Esophagus squamous epithelium (tissue), 5 donors: ENCODE measurements at places on chromosomes 3 and 15.

DNA sequence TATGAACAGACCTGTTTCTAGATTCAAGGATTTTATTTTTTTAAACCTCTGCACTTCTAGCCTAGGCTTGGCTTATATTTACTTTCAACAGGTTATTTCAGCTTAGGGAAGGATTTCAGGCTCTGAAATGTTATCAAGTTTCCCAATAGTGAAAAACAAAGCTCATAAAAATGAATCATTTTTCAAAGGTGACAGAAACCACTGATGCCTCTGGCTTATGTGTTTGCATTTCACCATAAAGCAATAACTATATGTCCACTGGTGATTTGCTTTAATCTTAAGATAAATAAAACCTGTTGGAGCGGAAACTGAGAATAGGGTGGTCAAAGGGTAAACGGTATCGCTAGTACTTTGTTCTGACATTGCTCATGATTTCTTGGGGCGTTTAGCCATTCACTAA lies 141.2 kb upstream of the LRIG1 start:
- DNase-seq, result no peak

- no peak for DNase-seq
Measured at GRCh38 chr3:194177141-194177540, 41.2 kb downstream of the HES1 start.

DNA sequence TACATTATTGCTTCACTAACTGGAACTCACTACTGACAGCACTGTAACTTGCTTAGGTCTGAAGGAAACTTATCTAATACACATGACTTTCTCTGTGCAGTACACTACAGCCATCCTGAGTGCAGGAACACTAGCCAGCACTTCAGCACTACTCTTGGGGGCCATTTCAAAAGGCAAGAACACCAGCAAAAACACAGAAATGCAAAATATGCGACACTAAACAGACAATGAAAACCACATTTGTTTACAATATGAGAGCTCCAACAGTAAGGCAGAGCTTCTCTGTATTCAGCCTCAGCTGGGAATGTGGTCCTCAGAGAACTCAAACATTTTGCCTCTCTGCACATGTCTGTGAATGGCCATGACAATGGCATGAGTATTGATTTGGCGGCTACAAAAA lies 109.6 kb downstream of the ARRDC4 start:
- no peak for DNase-seq

DNA sequence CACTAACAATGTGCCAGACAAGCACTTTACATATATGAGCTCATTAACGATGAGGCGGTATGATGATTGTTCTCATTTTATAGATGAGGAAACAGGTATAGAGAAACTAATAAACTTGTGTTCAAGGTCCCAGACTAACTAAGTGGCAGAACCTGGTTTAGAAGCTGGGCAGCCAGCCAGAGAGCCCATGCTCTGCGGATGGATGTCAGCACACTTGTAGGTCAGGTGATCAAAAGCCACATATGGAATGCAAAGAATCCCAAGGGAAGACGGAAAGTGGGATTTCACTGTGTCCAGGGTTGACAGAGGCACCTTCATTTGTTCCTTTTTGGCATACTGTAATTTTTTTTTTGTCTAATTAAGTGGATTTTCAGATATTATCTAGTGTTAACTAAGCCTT lies 103.7 kb downstream of the EFL1 start:
- no peak for DNase-seq

- DNase-seq, result no peak
Measured at GRCh38 chr15:99632521-99632920, 66.7 kb downstream of the MEF2A start.

DNA sequence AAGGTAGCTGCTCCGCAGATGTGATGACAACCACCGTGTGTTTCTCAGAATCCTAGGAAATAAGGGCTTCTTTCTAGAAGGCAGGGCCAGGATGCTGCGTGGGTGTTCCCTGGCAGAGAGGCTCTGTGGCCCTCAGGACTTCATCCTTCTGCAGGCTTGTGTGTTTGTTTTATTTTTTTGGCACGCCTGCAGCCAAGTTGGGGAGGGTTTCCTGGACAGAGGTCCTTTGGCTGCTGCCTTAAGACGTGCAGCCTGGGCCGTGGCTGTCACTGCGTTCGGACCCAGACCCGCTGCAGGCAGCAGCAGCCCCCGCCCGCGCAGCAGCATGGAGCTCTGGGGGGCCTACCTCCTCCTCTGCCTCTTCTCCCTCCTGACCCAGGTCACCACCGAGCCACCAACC lies at the start of gene CLEC3B:
Gene CLEC3B, plus strand, starts transcription at position 266 of the 400 bp plus-strand sequence. Its CDS starts 60 bp downstream, at position 326.
- DNase-seq, result no peak

GRCh38 chr15:51129535-51130188 lies 35.0 kb upstream of the TNFAIP8L3 start:
- no peak for DNase-seq

DNA sequence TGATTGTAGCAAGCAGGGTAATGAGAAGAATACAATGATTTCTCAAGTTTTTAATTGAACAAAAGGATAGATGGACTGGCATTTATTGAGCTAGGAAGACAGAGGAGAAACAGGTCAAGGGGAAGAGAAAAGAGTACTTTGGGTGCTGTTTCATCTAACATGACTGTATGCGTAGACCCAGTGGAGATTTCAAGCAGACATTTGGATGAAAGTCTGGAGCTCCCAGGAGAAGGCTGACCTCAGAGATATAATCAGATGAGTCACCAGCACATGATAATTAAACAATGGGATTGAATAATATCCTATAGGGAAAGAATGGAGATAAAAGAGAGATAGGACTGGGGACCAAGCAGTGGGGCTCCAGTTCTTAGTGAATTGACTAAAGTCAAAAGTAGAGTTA lies 194.9 kb downstream of the ARRDC4 start:
- DNase-seq, result no peak

DNA sequence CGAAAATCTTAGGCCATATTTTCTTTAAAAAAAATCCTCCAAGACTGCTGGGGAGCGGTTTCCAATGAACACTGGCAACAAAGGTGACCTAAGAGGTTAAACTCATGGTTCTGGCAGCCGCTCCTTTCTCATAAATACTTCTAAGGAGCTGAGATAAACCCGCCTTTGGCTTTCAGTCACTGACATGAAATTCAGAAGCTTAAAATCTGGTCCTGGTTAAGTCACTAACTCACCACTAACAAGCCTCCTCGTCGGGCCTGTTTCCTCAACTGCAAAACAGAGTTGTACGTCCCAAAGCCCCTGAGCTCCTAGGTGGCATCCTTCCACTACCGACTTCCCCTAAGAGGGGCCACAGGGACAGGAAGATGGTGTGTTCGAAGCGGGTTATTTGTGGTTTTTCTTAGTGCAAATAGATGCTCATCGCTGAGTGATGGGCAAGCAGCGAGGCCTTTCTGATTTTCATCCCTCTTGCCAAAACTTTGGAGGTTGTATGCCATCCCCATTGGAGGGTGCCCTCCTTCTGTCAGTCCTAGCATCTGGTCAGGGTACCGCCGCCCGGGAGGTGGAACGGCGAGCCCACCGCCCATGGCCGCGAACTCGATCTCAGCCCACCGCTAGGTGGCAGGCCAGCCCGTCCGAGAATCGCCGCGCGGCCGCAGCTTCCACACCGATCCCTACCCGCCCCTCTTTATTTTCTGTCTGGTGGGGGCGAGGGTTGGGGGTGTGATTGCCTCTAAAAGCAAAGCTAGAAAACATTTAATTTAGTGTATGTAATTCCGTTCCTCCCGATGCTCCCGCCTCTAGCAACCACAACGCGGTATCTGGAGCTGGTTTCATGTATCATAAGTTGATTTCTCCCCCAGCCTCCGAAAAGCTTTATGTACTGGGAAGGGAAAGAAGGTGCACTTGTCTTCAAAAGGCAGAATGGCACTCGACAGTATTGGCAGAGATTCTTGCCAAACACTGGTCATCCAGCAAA lies 4.6 kb downstream of the BCL6 start:
- no peak for DNase-seq

DNA sequence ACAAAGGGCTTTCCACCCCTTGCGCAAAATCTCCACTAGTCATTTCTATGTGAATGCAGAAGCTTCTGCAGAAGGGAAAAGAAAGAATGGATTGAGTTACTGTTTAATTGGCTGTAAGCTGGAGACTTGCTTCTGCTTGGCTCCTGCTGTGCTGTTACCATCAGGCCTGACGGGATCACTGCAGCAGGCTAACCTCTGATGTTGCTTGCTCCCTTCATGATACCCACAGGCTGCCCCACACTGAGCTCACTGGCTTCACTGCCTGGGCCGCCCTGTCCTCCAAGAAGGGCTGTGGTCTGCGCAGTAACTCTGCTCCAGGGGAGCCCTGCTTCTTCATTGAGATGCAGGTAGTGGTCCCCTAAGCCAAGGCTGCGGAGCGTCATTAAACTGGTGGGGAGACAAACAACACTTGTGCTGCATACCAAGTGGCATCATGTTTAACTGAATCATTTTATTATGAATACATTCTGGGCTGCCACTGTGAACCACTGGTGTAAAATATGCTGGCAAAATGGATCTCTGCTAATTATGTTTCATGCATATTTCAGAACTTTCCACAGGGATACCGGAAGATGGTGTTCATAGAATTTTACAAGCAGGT lies 78.6 kb downstream of the WDR49 start:
- no peak for DNase-seq

DNA sequence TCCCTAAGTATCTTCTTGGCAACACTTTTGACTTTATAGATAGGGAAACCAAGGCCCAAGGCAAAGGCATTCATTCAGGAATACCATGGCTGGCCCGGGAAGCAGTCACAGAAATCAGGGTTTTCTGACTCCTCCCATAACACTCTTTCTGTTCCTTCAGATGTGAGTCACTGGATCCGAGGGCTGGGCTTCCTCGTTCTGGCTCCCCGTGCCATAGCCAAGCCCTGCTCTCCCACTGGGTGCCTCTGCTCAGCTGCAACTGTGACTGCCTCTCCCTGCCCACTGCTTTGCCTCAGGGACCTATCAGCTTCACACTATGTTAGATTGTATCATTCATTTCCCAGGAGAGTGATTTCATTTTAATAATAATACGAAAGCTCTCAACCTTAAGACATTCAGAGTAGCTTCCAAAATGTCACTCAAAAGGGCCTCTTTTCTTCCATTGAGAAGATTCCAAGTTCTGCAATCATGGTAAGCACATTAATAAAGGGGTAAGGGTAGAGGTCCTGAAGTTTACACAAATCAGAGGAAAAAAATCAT lies 50.2 kb downstream of the GABRB3 start:
- DNase-seq, result no peak

GRCh38 chr3:31096661-31097395 lies 202.4 kb upstream of the GADL1 start:
- no peak for DNase-seq

DNA sequence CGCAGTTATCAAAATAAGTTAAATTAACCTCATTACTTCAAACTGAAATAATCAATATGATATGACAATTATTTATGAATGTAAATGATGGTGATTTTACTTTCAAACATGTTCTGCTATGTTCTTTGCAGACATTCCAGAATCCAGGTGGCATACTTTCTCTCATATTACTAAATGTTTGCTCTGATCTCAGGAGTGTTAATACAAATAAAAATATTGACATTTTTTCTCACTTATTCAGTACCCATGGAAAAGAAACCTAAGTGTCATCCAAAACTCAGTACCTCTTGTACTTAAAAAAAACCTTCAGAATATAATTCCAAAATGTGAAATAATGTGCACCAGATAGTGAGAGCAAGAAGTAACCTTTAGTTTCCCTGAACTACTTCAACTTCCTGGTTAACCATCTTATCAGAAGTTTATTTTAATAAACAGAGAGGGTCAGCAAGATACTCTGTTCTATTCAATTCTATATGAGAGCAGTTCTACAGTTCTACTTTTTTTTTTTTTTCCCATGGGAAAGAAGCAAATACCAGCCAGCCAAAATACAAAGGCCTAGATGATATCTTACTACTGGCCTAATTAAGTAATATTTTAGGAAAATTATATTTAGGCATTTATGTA lies 494.1 kb downstream of the MECOM start:
- no peak for DNase-seq

DNA sequence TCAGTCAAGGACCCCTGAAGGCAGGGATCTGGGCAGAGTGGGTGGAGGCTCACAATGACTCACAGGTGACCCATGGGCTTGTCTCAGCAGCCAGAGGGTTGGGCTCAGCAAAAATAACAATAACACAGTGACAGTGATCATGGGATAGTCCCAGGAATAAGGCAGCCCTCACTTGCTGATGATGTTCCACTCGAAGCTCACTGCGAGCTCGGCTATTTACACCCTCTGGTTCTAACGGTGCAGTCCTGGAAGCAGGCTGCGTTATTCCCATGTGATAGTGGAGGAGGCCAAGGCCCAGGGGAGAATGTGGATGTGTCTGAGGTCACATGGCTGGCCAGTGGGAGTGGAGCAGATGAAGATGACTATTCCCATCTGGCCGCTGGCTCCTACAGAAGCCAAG lies 16.2 kb downstream of the CCDC33 start:
- no peak for DNase-seq

DNA sequence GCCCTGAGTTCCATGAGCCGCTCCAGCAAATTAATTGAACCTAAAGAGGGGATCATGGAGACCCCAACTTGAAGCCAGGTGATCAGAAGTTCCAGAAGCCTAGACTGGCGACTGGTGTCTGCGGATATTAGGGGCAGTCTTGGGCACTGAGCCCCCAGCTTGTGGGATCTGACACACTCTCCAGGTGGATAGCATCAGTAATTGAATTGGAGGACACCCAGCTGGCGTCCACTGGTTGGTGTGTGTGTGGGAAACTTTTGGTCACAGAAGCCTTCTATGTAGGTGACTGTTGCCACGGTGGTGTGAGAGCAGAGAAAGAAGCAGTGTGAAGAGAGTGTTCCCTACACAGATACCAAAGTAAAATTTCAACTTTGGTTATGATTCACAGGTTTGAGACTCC lies 106.0 kb upstream of the ADPGK start:
- no peak for DNase-seq

DNA sequence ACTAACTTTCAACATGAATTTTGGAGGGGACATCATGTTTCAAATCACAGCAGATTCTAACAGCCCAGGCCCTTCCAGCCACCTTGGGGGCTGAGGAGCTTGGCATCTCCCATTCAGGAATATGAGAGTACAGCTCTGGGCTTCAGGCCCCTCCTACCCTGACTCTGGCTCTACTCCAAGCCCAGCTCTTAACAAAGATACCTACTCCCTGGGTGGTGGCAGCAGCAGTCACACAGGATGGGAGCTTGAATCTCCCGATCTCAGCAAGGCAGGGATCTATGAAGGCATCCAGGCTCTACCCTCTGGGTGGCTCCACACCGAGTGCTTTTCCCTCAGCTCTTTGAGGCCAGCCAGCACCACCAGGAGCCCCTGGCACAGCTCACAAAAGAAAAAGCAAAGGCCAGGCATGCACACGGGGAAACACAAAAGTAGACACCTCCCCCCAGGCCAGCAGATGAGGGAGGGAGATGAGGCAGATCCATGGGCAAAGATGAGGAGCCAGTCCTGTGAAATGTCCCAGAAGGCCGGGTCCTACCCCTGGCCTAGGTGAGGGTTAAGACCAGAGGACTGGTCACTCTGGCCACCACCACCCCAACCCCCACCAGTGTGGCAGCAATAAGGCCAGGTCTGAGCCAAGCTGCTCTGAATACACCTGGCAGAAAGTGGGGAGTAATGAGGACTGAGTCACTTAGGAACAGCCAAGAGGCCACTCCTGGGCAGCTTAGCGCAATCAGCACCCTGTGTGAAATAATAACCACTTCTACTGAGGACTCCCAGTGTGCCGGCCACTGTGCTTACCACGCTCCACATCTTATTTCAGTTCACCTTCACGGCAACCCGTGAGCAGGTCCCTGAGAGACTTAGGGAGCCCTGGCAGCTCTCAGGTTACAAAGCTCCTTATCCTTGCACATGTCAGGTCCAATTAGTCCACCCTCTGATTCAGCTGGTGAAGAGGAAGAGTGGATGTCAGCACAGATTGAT lies 24.3 kb downstream of the PLA2G4F start:
- no peak for DNase-seq
